ENCODE measurements at places on chromosomes 2 and 18.

DNA sequence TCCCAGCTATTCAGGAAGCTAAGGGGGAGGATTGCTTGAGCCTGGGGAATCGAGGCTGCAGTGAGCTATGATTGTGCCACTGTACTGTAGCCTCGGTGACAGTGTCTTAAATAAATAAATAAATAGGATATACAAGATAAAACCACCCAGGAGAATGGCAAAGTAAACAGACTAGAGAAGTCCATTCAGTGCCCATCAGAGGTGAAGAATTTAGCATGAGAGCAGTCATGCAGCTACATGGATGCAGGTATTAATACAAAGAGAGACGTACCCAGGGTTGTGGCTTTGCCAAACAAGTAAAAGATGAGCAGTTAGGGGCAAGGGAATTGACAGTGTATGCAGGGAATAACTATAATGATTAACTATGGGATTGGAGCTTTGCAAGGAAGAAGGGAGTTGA lies 8.1 kb downstream of the STPG4 start:
- DNase-seq, result no peak

DNA sequence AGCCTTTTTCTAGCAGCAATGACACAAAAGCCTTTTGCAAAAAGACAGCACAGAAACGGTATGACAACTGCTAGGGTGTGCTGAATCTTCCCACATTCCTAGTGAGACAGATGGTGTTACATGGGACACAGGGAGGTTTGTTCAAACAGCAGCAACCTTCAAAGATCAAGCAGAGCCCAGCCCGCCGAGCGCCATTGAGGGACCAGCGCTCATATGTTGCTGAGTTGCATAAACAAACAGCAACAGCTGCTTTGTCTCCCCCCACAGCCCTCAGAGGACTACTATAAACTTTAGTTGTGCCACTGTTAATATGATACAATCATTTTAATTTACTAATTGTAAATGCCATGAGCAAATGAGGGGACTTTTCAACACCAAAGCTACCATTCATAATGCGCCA lies 117.7 kb downstream of the ZEB2 start:
- no peak for DNase-seq

DNA sequence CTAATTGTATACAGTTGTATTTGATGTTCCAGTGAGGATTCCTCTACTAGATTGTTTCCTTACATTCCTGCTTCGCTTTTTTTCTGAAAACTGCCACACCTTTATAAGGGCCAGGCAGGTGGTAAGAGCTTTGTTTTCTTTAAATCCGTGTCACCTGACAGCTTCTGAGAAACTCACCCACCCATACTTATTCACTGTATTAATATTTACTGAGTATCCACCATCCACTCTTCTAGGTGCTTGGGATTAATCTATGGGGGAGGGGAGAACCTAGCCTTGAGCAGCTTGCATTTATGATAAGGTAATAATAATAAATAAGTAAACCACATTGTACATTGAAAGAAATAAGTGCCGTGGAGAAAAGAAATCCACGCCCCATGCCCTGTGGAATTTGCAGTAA lies 174.7 kb upstream of the AGAP1 start:
- DNase-seq, result no peak

GRCh38 chr18:14104906-14105748 lies 27.1 kb downstream of the ZNF519 start:
- DNase-seq, result no peak

- no peak for DNase-seq
Measured at GRCh38 chr18:13703899-13704298, 22.5 kb downstream of the FAM210A start.

GRCh38 chr2:171362396-171362795 lies 71.4 kb downstream of the METTL8 start:
- no peak for DNase-seq

- no peak for DNase-seq
Measured at GRCh38 chr18:5884375-5884774, 10.9 kb downstream of the TMEM200C start.

GRCh38 chr2:47629501-47630460 lies 153.2 kb upstream of the MSH6 start:
- no peak for DNase-seq

GRCh38 chr18:45642238-45642637 lies 27.0 kb downstream of the SLC14A2 start:
- DNase-seq, result no peak

- no peak for DNase-seq
Measured at GRCh38 chr2:73266061-73266901, 18.0 kb downstream of the FBXO41 start.

DNA sequence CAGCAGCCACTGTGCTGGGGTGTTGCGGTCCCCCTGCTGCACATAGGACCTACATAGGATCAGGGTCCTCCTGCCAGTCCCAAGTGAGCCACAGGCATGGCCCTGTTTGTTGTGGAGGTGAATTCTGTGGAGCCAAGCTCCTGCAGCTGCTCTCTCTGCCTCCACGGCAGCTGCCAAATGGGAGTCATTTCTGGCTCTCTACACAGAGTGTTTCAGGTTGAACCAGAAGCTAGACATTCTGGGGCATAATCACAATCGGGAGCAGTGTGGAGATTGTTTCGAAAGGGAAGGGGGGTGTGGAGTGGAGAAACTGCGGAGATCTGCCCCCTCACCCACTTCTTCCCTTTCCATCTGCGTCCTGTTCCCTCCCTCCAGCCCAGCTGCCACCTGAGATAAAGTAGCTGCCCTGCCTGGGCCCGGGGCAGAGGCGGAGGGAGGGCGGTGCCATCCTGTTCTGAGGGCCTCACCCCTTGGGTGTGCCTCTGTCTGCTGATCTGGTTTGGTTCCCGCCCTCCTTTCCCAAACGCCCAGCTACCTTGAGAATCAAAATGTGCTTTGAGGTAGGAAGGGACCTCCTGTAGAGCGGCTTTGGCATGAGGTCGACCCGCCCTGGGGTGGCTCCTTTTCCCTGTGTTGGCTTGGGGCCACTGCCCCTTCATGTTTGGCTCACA lies 139.4 kb downstream of the WDSUB1 start:
- DNase-seq, result no peak

DNA sequence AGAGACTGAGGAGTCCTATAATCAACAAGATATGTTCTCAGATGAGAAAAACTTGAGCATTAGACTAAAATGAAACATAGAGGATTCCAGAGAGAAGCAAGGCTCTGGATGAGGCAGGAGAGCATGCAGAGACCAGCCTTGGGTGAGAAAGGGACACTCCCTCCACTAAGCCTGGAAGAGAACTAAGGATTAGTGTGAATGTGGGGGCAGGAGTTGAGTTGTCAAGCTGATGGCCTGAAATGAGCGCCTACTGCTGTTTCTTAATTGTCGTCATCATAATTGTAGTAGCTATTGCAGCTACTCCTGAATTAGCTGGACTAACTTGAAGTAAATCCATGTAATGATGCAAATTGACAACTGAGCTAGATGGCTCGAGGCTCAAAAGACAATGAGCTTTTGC lies 114.1 kb downstream of the PKP4 start:
- DNase-seq, result no peak

DNA sequence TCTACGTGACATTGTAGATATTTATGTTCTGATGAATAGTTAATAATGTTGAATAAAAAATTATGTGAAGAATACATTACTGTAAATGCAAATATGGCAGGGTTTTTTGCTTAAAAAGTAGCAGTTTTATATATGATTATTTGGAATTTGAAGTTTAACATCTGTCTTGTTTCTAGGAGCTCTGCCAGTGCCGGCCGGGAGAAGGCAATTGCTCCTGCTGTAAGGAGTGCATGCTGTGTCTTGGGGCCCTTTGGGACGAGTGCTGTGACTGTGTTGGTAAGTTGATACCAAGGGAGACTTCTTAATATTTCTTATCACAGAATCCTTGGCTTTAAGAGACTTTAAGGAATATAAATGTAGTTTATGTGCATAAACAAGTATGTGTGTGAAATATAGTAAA lies 25.2 kb downstream of the TWSG1 start:
- DNase-seq, result no peak

GRCh38 chr18:61148322-61148721 lies 184.9 kb upstream of the CDH20 start:
- DNase-seq, result no peak

GRCh38 chr2:14418115-14418514 lies 214.4 kb upstream of the LRATD1 start:
- DNase-seq, result no peak

- no peak for DNase-seq
Measured at GRCh38 chr2:118124288-118124891, 36.1 kb downstream of the INSIG2 start.

DNA sequence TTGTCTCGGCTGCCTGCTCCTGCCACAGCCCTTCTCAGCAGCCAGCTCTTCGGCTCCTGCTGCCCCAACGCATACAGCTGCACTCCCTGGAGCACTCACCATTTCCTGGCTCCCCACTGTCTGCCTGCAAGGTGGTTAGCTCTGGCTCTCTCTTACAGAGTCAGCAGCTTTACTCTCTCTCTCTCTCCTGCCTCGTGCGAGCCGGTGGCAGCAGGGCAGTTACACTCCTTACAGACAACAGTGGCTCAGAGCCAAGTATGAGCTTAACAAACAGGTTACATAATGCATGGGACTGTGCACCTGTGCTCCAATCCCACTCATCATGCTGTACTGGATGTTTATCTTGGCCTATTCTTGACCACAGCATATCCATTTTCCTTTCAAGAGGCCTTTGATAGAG lies 47.4 kb upstream of the DNAJC10 start:
- DNase-seq, result no peak

GRCh38 chr2:178978667-178979066 lies 71.3 kb downstream of the CCDC141 start:
- no peak for DNase-seq

GRCh38 chr2:146270618-146271017 lies 1574.2 kb upstream of the ACVR2A start:
- no peak for DNase-seq

- DNase-seq, result no peak
Measured at GRCh38 chr2:59066787-59067399, 825.8 kb upstream of the FANCL start.

DNA sequence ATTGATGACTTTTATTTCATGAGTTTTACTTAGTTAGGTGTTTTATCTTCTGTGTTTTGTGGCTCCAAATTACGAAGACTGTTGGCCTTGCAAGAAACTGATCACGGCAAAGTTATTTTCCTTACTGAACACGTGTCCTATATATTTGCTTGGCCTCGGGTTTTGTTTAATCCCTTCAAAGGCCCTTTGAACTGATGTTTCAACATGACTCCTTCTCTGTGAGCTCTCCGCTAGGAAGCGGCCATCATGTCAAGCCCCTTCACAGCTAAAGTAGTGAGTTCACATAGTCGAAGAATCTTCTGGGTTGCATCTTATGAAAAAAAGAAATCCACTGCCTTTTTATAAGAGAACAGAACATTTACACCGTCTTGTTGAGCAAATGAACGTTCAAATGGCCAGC lies 159.3 kb downstream of the GBX2 start:
- DNase-seq, result no peak

DNA sequence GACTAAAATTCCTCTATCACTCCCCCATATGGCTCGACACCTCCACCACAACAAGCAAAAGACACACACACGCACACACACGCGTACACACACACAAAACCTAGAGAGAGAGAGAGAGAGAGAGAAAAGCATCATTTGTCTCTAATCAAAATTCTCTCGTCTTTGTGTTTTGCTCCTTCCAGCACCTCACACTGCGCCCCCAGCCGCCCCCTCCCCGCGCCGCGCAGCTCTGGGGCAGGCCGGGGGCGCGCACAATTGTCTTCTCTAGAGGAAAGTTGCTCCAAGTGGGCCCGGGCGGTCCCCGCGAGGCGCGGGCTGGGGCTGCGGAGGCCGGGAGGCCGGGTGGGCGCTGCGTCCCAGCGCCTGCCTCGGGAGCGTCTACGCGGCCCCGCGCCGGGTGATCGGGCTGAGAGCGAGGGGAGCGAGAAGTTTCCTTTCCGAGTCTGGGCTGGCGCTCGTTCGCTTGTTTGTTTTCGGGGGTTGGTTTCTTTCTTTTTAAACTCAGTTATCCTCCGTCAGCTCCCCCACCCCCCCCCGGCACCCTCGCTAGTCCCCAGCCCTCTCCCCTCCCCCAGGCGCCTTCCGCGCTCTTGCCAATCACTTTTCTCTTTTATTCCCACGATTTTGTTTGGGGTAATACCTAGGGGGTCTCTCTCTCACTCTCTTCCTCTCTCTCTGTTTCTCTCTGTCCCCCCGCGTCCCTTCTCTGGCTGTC lies 4.1 kb downstream of the ZEB2 start:
- DNase-seq, result no peak

- DNase-seq, result no peak
Measured at GRCh38 chr2:85210511-85210910, 77.3 kb downstream of the TCF7L1 start.

GRCh38 chr2:205170399-205170798 lies 511.9 kb upstream of the NRP2 start:
- DNase-seq, result no peak

DNA sequence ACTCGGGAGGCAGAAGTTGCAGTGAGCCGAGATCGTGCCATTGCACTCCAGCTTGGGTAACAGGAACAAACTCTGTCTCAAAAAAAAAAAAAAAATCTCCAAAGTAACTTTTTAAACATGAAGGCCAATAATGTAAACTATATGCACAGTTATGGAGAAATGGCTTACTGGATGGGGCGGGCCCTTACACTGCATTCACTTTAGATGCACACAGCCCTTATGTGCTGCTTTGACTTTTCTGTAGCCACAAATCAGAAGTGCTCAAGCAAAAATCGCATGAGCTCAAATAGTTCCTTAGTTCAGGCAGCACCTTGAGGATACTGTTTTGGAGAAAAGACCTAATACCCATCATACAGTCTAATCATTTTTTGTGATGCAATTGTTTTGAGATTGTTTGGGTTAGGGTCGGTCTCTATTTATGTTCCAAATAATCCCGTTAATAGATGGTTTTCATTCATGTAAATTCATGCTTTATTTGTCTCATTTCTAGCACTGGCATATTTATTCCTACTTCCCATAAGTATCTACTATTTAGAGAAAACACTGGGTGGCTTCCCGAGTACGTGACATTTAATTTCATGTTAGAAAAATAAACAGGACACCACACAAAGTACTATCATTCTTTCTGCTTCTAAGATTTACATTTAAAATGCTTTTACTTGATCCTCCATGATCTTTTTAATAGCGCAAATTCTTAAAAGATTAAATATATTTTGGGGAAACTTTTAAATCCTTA lies 34.7 kb downstream of the RBMS1 start:
- DNase-seq, result no peak

- no peak for DNase-seq
Measured at GRCh38 chr2:241692448-241692847, 5.8 kb upstream of the DTYMK start.

GRCh38 chr18:5508821-5509220 lies 35.0 kb downstream of the EPB41L3 start:
- DNase-seq, result no peak

DNA sequence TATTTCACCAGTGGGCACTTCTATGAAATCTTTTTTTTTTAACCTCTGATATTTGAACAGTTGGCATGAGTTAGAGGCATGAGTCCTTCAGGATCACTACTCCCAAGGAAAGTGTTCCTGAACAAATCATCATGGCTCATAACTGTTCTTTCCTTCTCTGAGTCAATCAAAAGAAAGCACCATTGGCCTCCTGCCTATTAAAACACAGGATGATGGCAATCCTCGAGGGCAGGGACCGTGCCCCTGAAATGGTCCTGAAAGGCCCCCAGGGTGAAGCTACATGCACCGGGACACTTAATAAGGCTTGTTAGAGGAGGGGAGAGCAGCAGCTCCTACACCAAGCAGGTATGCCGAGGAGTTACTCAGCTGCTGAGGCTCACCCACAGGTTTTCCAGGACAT lies 43.5 kb downstream of the SLC14A2 start:
- DNase-seq, result no peak

- no peak for DNase-seq
Measured at GRCh38 chr2:150431561-150432311, 55.7 kb downstream of the RND3 start.

- DNase-seq, result no peak
Measured at GRCh38 chr2:85168942-85169341, 35.8 kb downstream of the TCF7L1 start.
